ENCODE measurements at places on chromosomes 5 and 9.

GRCh38 chr9:83933790-83934189 lies 12.6 kb upstream of the KIF27 start:
- no peak for DNase-seq

GRCh38 chr9:91935805-91936514 lies 14.1 kb downstream of the ROR2 start:
- no peak for DNase-seq

GRCh38 chr9:129759319-129759718 lies 6.5 kb upstream of the PTGES start:
- DNase-seq: no peak

DNA sequence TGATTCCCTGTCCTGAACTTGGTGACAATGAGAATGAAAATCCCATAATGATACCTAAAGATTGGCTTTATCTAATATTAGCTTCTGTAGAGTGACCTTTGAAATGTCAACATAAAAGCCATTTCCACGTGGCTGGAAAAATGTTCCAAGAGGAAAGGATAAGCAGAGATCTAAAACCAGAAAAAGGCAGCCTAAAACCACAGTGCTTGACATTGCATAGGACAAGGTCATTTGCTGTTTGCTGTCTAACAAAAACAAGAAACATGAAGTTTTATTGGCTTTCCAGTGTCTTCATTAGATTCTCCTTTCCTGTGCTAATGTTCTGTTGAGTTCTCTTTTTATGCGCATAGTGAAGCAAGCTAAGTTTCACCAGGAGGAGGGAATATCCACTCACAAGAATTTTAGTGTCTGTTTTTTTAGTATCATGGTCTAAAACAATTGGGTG lies 44.6 kb downstream of the CPEB4 start:
- DNase-seq: no peak

GRCh38 chr5:107616213-107616612 lies 54.5 kb downstream of the EFNA5 start:
- no peak for DNase-seq

DNA sequence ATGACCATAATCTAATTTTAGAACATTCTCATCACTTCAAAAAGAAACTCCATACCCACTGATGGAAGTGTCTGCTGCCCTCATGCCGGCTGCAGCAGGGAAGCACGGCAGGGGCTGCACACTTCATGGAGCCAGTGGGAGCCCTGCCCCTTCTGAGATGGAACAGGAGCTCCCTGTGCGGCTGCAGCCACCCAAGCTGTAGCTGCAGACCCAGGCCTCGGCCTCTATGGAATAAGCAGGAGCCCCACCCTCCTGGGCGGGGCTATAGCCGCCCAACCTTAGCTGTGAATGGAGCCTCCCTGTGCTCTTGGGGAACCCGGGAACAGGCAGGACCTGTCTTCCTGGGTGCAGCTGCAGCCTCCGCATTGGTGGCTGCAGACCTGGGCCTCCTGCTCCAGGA lies 128.5 kb downstream of the NUDT12 start:
- peak; percentile 76 for DNase-seq

DNA sequence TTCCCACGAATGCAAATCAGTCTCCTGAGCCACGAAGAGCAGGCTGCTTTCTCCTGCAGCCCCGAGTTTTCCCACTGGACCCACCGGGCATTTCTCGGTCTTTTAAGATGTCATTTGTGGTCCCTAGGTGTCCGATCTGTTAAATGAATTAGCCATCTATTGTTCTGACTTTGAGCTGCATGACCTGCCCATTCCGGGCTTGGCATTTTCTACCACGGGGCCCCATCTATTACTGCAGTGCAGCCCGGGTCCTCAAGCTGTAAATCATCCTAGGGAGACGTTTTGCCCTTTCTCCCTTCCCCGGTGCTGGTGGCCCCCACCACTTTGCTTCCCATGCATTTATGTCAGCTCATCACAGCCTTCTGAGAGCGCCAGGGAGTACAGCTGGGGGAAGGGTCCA lies 405.4 kb downstream of the IRX1 start:
- DNase-seq: no peak

DNA sequence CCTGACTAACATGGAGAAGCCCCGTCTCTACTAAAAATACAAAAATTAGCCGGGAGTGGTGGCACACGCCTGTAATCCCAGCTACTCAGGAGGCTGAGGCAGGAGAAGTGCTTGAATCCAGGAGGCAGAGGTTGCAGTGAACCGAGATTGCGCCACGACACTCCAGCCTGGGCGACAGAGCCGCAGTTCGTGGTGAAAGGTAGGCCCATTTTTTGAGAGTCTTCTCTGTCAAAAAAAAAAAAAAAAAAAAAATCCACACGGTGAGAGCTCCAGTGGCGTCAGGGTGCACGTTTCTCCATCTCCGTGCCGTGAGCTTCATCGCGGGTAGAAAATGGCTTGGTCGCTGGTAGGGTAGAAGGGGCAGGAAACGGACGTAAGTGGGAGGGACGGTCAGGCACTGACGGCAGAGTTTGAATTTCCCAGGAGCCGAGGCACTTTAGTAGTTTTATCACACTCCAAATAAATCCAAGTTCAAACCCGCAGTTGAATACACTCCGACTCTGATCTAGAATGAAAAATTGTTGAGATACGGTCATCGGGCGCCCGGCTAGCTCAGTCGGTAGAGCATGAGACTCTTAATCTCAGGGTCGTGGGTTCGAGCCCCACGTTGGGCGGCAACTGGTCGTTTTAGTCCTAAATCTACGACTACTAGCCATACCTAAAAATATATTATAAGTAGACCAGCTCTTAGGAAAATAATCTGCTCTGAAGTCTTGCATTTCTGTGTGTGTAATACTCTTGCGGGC lies 2.4 kb upstream of the TRIM7 start:
- DNase-seq: peak; percentile 88

DNA sequence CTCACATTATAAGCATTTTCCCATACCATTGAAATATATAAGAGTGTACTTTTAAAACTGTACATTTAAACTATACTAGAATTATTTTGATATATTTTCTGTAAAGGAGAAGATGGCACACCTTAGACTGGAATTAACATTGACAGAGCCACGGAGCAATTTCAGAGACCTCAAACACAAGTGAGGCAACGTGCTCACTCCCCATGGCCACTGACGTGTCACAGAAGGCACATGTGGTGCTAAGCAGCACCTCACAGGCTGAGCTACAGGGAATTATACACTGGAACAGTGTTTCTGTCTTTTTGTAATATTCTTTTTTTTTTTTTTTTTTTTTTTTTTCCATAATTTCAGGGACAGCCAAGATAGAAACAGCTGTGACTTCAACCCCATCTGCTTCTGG lies 66.5 kb downstream of the NUP214 start:
- DNase-seq: no peak

- DNase-seq: peak; percentile 84
These were observed 2.4 kb downstream of the LTC4S start for GRCh38 chr5:179795863-179796833.

- DNase-seq: no peak
These were observed 22.0 kb downstream of the OR2S2 start for GRCh38 chr9:35935755-35936509.

DNA sequence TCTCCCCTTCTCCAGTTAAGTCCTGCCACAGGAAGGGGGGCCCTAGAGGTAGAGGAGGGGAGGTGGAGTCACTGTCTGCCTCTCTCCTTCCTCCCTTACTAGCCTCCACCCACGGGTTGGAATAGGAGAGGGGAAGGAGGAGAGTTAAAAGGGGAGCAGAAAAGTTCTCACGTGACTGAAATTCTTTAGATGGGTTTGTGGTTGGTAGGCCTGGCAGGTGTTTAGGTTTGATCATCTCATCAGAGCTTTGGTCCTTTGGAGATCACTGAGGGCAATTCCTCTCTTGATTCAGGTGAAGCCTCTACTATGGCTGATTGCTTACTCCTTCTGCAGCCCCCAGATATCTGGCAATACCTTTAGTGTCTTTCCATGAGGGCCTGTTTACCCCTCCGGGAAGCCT lies 24.9 kb upstream of the C5orf63 start:
- no peak for DNase-seq

- DNase-seq: no peak
These were observed 19.5 kb downstream of the SLC22A5 start for GRCh38 chr5:132389051-132389331.

GRCh38 chr9:109341561-109341960 lies 20.7 kb upstream of the EPB41L4B start:
- DNase-seq: no peak

GRCh38 chr5:88085462-88085861 lies 183.2 kb downstream of the TMEM161B start:
- no peak for DNase-seq

DNA sequence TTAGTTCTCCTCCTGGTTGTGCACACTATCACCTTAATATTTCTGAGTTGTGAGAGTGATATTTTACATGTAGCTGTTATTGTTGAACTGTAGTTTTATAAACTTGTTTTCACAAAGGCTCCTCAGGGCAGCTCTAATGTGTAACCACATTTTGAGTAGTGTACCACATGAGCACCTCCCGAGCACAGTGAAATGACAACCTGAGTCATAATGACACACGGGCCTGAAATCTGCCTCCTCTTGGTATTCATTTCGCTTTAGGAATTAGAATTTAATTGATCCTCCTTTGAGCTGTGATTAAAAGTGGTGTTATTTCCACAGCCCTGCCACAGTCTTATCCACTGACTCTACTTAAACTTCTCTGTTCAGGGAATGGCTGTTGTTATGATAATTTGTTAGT lies 7.9 kb downstream of the MTRR start:
- no peak for DNase-seq

DNA sequence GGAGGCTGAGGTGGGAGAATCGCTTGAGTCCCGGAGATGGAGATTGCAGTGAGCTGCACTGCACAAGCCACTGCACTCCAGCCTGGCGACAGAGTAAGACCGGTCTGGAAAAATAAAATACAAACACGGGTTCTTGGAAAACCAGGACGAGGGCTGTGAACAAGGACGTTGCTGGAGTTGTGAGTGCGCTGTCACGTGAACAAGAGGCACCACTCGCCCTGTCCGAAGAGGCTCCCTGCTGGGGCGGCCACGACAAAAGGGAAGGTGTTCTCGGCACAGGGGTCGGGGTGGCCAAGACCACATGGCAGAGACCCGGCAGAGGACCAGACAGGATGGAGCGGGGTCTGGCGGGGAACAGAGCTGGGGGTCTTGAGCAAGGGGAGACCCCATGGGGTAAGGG lies 30.6 kb upstream of the UBAC1 start:
- no peak for DNase-seq

- DNase-seq: no peak
These were observed 11.5 kb downstream of the GABRA6 start for GRCh38 chr5:161697001-161697400.

DNA sequence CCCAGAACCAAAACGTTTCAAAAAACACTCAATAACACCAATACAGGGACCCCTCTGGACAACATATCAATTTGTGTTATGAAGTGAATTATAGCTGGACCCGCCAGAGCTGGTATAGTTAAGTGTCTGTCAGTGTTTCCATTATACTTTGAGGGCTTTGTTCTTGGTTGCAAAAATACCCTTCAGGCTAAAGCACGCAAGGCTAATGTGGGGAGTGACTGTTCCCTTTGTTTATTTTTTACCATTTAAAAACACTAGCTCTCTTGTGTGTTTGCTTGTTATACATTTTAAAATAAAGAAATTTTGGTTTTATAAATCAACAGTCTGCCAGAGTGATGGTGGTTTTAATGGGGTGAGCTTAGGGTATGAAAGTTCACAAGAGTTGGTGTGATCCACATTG lies 859.5 kb downstream of the PTPRD start:
- DNase-seq: no peak

DNA sequence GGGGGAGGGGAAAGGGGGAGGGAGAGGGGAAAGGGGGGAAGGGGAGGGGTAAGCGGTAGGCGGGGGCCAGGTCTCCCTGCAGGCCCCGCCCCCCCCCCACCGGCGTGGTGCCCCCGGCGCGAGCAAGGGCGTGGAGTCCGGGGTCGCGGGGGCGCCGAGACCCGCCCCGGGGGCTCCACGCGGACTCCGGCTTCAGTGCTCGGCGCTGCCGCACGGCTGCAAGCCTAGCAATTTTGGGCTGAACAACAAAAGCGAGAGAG lies 10.8 kb downstream of the C9orf50 start:
- DNase-seq: no peak

DNA sequence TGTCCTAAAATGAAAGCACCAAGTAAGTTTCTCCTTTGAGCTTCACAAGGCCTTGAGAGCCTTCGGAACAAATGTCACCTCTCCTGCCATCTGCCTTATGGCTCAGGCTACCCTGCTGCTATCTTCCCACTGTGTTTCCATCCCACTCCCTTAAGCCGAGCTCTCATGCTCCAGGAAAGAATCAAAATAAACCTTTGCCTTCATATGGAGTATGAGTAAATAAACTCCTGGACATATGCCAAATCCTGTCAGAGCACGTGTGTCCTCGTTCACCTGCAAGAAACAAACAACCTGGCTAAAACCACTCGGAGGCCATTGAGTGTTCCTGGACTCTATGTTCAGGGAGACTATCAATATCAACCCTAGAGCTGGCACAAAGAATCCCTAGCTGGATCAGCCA lies 122.3 kb upstream of the CCDC112 start:
- DNase-seq: no peak

- no peak for DNase-seq
These were observed 22.0 kb upstream of the CEMIP2 start for GRCh38 chr9:71790296-71790695.

- peak; percentile 41 for DNase-seq
These were observed 169.0 kb downstream of the FBXL17 start for GRCh38 chr5:108212775-108213346.

DNA sequence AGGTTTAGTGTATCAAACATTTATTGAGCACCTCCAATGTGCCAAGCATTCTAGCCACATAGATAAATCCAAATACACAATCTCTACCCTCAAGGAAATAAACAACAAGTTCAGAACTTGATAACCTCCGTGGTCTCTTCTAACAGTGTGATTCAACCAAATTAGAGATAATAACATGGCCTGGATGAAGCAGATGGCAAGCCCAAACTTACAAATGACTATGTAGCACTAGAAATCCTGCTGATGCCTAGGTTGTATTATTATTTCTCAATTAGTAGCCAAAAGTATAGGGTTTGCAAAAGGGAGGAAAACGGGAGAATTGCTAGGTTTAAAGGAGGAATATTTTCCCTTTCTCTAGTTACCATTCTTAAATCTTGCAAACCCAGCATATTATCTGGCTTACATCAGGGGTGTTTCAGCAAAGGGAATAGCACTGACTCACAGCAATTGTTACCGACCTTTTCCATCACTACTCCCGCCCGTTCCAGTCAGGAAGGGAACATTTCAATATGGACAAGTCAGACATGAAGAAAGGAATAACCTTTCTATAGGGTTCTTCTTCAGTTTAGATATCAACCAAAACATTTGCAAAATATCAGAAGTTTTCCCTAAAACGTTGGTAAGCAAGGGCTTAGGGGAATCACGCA lies 2.3 kb downstream of the DPYSL3 start:
- no peak for DNase-seq
